ENCODE measurements at places on chromosomes 4 and X. TPM values are rescaled to one million over a fixed set of nuclear protein-coding genes. Genes with fewer than 3 reads are reported as not detected.
A peak's percentile ranks its signal among the peaks of the same experiment; 100 is the strongest.

DNA sequence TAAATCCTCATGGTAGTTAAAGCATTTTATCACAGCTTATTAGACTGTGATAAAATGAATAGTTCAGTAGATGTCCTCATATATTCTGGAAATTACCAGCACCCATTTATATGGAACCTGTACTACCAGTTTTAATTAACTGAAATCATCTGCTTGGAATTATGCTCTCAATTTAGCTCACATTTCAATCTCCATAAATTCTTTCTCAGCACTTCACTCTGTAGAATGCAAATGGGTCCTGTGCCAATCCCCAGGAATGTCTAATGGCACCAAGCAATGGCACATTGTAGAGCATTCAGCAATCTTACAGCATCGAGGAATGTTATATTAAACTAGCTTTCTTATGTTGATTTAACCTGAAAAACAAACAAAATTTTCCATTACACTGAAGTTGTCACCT is 355.1 kb downstream of the PDHA2 start:
- no peak for DNase-seq
- H3K27me3 ChIP-seq, result no peaks in the 10 kb centered on the region
- no peak overlapping the region for H3K4me3 ChIP-seq
- H3K36me3 ChIP-seq, result no peaks in the 10 kb centered on the region

The SUPT20HL1 gene
- 1.7 TPM for total RNA-seq

DNA sequence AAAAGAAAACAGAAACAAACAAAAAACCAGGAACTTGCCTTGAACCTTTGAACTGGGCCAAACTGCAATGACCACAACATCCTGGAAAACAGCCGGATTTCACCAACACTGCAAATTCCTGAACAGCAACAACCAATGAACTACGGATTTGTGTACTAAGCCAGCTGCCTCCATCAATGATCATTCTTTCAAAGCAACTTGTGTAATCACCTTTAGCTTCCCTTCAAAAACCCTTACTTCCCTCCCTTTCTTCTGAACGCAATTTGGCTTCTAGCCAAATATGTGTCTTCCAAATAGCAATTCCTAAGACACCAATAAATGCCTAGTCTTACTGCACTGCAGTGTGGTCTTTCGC is 98.5 kb upstream of the FAM47C start:
- H3K4me1 ChIP-seq, result no peaks in the 10 kb centered on the region
- H3K4me3 ChIP-seq, result no peak overlapping the region
- H3K27ac ChIP-seq, result no peak overlapping the region
- no peak for DNase-seq
- H3K36me3 ChIP-seq, result no peaks in the 10 kb centered on the region
- no peaks in the 10 kb centered on the region for H3K27me3 ChIP-seq

DNA sequence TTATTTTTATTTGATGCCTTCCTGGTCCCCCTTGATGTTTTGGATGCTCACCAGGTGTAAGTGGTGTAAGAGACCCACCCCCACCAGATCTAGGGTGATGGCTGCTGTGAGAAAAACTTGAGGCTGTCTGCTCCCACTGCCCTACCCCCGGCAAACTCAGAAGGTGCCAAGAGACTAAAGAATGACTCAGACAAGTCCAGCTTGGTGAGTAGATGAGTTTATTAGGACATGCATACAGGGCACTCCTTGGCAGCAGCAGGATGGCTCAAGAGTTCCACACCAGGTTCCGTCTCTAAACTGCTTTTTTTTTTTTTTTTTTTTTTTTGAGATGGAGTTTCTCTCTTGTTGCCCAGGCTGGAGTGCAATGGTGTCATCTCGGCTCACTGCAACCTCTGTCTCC is 84.0 kb upstream of the HPF1 start:
- no peak for DNase-seq
- no peaks in the 10 kb centered on the region for H3K36me3 ChIP-seq
- no peak overlapping the region for H3K4me3 ChIP-seq
- no peaks in the 10 kb centered on the region for H3K27me3 ChIP-seq
- no peaks in the 10 kb centered on the region for H3K4me1 ChIP-seq

DNA sequence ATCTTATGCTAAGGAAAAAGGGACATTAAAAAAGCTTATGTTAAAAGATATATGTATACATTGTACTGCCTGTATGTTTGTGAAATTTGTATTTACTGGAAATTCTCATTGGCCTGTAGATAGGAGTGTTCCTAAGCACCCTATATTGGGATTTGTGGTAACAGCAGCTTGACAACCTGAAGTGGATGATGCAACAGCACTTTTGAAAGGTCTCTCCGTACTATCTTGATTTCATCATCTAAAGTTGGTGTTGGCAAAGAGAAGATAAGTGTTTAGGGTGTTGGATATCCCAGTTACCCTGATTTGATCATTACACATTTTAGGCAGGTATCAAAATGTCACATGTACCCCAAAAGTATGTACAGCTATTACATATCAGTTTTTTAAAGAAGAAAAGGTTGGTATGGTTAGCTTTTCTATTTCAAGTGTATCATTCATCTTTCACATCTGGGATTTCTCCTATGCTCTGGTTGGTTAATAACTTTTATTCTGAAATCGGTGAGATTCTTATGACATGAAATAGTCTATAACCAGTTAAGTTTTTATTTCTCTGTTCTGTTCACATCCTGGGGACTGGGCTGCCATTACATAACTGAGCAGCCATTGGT is 10.3 kb downstream of the HADH start:
- DNase-seq, result no peak
- no peaks in the 10 kb centered on the region for H3K27me3 ChIP-seq
- H3K4me1 ChIP-seq, result peaks cover 17% of the 10 kb centered on the region
- H3K4me3 ChIP-seq, result no peak overlapping the region
- H3K36me3 ChIP-seq, result no peaks in the 10 kb centered on the region

The GAGE13 gene
- total RNA-seq, result not detected

- no peak overlapping the region for H3K4me3 ChIP-seq
- no peaks in the 10 kb centered on the region for H3K27me3 ChIP-seq
- H3K36me3 ChIP-seq, result no peaks in the 10 kb centered on the region
- H3K4me1 ChIP-seq, result no peaks in the 10 kb centered on the region
Measured at GRCh38 chrX:71809886-71810285, 46.7 kb downstream of the CXorf49B start.

GRCh38 chr4:6123976-6124375 is 76.4 kb downstream of the JAKMIP1 start:
- H3K4me3 ChIP-seq, result no peak overlapping the region
- H3K36me3 ChIP-seq, result no peaks in the 10 kb centered on the region
- no peak for DNase-seq
- H3K4me1 ChIP-seq, result no peaks in the 10 kb centered on the region

The NDP gene
- total RNA-seq, result not detected

GRCh38 chr4:16224264-16225166 is 1.8 kb downstream of the TAPT1 start:
- no peaks in the 10 kb centered on the region for H3K27me3 ChIP-seq
- peaks cover 4% of the 10 kb centered on the region for H3K4me1 ChIP-seq
- no peaks in the 10 kb centered on the region for H3K36me3 ChIP-seq
- no peak for DNase-seq
- peak overlapping the region; percentile 96 for H3K4me3 ChIP-seq

DNA sequence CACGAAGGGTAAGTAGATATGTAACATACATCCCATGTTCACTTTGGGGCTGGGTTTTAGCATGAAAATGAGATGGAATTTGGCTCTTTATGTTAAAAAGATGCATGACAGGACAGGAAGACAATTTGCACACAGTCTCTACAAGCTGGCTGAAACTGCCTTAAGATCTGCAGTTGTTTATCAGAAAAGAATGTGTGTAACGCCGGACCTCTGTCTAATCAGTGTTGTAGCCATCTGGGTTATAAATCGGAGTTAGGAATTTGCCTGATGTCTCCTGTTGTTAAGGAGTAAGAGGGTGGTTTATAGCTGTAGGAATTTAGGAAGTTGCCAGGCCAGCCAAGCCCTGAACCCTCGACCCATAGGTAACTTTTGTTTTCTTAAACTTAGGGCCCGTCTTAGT is 562.9 kb upstream of the FAT1 start:
- no peaks in the 10 kb centered on the region for H3K36me3 ChIP-seq
- no peaks in the 10 kb centered on the region for H3K27me3 ChIP-seq
- no peak overlapping the region for H3K4me3 ChIP-seq
- DNase-seq, result no peak
- H3K27ac ChIP-seq, result no peak overlapping the region

DNA sequence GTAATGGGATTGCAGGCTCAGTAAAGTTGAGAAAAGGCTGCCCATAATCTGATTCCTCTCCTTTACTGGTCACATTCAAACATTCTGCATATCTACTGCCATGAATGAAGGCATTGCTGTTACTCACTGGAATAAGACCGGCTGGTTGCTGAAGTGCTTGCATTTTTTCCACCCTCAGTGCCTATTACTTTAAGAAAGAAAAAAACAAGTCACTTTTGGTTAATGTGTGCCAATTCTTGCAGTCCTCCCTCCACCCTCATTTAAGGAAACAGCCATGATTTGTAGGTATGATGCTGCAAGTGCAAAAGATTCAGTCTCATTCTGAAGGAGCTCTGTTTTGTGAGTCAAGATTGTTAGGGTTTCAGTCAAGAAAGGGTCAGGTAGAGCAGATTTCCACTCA is 94.9 kb downstream of the EMCN start:
- no peak for DNase-seq
- H3K4me1 ChIP-seq, result peaks cover 8% of the 10 kb centered on the region
- no peak overlapping the region for H3K27ac ChIP-seq
- H3K4me3 ChIP-seq, result no peak overlapping the region

- H3K27ac ChIP-seq, result peak overlapping the region; percentile 38
Measured at GRCh38 chr4:147104768-147105167, 159.1 kb upstream of the TTC29 start.

- no peaks in the 10 kb centered on the region for H3K27me3 ChIP-seq
- H3K4me3 ChIP-seq, result no peak overlapping the region
- DNase-seq, result no peak
- no peaks in the 10 kb centered on the region for H3K4me1 ChIP-seq
Measured at GRCh38 chr4:117324851-117325491, 239.6 kb upstream of the TRAM1L1 start.

DNA sequence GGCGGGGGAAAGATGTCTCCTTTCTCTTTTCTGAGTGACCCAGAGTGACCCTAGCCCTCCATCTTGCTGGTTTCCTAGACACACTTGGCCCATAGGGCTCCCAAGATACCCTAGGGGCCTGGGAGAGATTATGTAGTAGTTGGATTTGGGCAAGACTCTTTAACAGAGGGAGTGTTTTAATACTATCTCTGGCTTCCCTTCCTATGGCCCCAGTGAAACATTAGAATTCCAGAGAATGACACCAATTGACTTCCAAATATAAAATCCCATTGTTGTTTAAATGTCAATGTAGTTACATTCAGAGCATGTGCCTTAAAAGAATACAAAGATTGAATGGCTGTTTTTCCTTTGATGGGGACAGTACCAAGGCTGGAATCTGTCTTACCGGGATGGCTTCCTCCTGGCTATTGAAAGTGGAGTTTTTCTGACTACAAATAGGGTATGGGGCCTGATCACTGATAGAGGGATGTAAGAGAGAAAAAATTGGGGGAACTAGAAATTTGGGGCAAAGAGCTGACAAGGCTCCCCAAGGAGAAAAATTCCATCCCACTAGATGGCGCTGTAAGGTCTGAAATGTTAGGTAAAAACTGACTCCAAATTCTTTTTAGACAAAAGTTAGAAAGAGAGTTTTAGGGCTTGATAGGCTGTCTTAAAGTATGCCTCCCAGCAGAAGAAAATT is 10.7 kb downstream of the TENT5D start:
- H3K36me3 ChIP-seq, result no peaks in the 10 kb centered on the region
- no peak overlapping the region for H3K4me3 ChIP-seq
- H3K27ac ChIP-seq, result no peak overlapping the region
- no peaks in the 10 kb centered on the region for H3K27me3 ChIP-seq
- DNase-seq, result no peak
- H3K4me1 ChIP-seq, result no peaks in the 10 kb centered on the region

The CSAG1 gene
- not detected for total RNA-seq

DNA sequence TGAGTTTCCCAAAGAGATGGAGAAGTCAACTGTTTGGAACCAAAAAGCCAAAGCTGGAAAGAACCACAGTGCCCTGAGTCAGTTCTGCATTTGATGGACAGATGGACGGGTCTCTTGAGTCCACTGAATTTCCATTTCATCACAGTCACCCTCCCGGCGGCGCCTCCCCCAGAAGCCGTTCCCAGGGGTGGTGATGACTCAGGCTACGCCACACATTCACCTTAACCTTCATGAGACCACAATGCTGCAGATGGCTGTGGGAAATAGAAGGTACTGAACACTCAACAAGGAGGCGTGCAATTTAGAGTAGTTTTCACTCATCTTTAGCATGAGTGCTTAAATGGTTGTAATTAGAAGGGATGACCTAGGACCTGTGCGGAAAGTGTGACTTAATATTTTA is 61.3 kb downstream of the STOX2 start:
- no peaks in the 10 kb centered on the region for H3K27me3 ChIP-seq
- no peak overlapping the region for H3K27ac ChIP-seq

- H3K27me3 ChIP-seq, result no peaks in the 10 kb centered on the region
- no peaks in the 10 kb centered on the region for H3K4me1 ChIP-seq
Measured at GRCh38 chrX:7987160-7988012, 60.2 kb upstream of the PNPLA4 start.

GRCh38 chr4:26365537-26366150 is 44.8 kb downstream of the RBPJ start:
- H3K36me3 ChIP-seq, result peaks cover 3% of the 10 kb centered on the region
- no peak overlapping the region for H3K27ac ChIP-seq
- DNase-seq, result no peak
- H3K4me3 ChIP-seq, result no peak overlapping the region

The TNMD gene
- not detected for total RNA-seq

The ADH1C gene
- total RNA-seq, result 4.6 TPM

DNA sequence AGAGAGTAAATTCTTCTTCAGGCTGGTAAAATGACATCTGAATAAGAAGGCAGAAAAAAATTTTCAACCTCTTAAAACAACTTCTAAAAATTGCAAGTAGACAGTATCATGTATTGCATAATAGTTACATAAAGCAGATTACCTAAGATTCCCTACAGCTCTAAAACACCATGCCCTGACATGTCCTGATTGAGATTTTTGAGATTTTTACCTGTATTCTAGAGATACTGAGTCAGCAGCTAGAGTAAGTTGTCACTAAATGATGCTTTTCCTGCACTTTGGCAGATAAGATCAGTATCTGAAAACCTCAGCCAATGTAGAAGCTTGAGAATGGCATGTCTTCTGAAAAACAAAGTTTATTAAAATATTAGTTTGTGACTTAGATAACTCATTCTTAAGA is 713.6 kb downstream of the CCSER1 start:
- no peak overlapping the region for H3K4me3 ChIP-seq
- H3K27me3 ChIP-seq, result no peaks in the 10 kb centered on the region
- no peak overlapping the region for H3K27ac ChIP-seq
- no peaks in the 10 kb centered on the region for H3K4me1 ChIP-seq
- no peaks in the 10 kb centered on the region for H3K36me3 ChIP-seq

- H3K27me3 ChIP-seq, result no peaks in the 10 kb centered on the region
- DNase-seq, result no peak
- H3K36me3 ChIP-seq, result no peaks in the 10 kb centered on the region
Measured at GRCh38 chr4:152206185-152206584, 329.7 kb downstream of the FBXW7 start.

DNA sequence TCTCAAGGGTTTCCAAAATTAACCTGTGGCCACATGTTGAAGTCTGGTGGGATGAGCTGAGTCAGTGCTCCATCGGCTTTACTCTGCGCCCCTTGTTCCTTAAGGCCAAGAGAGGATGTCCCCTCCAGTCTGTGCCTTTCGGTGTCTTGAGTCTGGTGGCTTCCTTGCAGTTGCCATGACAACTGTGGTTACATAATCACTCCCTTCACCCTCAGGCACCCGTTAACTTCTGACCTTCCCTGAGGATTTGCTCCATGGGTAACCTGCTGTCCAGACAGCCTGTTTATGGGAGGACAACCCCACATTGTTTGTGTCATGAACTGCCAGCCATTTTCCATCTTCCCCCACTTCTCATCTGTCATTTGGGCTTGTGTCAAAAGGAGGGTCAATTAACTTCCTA is 401.1 kb upstream of the LCORL start:
- no peaks in the 10 kb centered on the region for H3K27me3 ChIP-seq
- H3K27ac ChIP-seq, result no peak overlapping the region
- DNase-seq, result no peak
- H3K36me3 ChIP-seq, result no peaks in the 10 kb centered on the region
- H3K4me1 ChIP-seq, result no peaks in the 10 kb centered on the region
